ENCODE measurements at places on chromosomes 4 and X.
A peak's percentile ranks its signal among the peaks of the same experiment; 100 is the strongest.

DNA sequence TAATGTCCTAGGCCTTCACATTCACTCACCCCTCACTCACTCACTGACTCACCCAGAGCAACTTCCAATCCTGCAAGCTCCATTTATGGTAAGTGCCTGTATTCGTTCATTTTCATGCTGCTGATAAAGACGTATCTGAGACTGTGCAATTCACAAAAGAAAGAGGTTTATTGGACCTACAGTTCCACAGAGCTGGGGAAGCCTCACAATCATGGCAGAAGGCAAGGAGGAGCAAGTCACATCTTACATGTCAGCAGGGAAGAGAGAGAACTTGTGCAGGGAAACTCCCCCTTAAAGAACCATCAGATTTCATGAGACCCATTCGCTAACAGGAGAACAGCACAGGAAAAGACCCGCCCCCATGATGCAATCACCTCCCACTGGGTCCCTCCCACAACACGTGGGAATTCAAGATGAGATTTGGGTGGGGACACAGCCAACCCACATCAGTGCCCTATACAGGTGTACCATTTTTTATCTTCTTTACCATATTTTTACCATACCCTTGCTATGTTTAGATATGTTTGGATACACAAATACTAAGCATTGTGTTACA, 18.2 kb upstream of the TLR1 start:
- no peak for DNase-seq

DNA sequence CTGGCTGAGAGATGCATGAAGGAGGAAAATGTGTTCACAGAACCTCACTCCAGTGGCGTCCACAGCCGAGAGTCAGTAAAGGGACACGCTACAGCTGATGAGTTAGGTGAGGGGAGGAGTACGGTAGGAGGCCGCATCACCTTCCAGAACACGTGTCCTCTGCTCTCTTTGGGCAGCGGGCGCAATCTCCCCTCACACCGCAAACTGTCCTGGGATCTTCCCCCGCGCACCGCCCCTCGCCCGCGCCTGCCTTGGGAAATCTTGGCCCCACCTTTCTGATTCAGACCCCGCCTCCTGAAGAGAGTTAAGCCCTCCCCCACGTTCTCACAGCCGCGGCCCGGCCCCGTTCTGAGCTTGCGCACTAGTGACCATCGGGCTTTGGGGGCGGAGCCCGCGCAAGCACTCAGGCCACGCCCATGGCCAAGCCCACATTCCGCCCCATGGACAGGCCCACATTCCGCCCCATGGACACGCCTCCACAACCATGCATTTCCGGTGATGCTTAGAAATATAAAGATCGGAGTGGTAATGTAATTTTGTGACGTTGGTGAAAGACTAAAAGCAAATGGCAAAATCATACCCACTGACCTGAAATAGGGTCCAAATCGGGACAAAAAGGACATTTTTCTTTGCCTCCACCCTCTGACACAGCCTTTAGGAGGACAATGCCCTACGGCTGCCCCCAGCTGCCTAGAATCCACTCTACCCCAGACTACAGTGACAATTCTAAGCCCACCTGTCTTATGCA, 13.3 kb downstream of the SMIM10 start:
- DNase-seq: peak; percentile 61

DNA sequence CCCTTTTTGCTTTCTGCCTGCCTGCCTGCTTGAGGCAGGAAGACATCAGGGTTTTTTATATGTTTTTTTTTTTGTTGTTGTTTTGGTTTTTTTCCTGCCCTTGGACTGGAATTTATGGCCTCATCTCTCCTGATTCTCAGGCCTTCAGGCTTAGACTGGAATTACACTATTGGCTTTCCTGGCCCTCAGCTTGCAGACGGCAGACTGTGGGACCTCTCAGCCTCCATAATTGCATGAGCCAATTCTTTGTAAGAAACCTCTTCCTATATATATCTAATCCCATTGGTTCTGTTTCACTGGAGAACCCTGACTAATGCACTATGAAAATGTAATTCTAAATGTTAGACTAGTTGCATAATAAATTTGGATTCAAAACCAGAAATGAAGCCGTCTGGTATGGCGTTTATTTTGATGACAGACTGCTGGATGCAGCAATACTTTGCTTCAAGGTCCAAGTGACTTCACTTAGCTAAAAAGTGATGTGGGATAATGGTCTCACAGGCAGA, 59.0 kb downstream of the SEL1L3 start:
- DNase-seq: no peak

- no peak for DNase-seq
Measured at GRCh38 chrX:134623293-134624045, 34.8 kb downstream of the PLAC1 start.

DNA sequence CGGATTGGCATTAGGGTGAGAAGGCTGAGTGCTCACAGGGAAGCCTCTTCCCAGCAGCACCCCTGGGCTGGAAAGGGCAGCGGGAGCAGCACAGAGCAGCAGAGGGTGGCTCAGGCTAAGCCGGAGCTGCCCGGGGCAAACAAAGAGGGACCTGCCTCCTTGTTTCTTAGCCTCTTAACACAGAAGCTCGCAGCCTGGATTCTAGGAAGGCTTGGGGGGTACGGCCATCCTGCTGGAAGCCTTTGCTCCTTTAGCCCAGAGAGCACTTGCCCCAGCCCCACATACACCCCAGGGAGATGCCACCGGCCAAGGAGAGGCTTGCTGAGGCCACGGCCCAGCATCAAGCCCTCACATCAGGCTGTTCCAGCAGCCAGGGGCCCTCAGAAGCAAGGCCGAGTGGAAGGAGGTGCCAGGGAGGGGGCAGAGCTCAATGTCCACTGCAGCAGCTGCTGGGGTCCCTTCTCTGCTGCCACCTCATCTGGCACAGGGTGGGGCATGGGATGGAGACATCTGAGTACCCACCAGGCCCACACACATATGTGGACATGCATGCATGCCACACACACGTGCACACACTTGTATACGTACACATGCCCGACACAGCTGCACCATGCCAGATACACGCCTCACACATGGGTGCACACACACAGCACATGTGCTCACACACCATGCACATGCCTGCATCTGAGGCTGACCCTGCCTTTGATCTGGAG, 20.3 kb upstream of the SPON2 start:
- DNase-seq: no peak

GRCh38 chr4:113008716-113009115, 40.7 kb upstream of the ANK2 start:
- no peak for DNase-seq

Data from memory B cell (primary cell).